Stimulated activated CD8-positive, alpha-beta memory T cell treated with anti-CD3 and anti-CD28 coated beads, Interleukin-4, amount 100 ng/mL, for 1 hour (primary cell): ENCODE measurements at places on chromosomes 5 and 9.

GRCh38 chr5:133925866-133926488, 42.4 kb downstream of the C5orf15 start:
- DNase-seq = no peak

DNA sequence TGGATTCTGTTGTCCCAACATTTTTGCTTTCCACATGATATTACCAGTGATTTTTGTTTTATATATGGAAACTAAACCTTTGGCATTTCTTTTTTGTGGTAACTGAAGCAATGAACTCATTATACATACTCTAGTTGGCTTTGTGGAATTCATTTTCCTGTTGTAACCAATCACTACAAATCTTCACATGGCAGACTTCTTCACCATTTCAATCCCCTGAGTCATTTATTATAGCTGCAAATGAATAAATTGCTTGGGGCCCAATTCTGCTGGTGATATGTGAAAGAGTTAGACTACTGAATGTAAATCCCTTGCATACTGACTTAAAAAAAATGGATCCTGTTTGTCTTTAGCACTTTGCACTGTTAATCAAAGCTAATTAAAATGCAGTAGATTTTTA, 1709.6 kb upstream of the WWC1 start:
- DNase-seq = no peak

- no peak for DNase-seq
Measured at GRCh38 chr9:85038061-85038460, 368.5 kb downstream of the NTRK2 start.

DNA sequence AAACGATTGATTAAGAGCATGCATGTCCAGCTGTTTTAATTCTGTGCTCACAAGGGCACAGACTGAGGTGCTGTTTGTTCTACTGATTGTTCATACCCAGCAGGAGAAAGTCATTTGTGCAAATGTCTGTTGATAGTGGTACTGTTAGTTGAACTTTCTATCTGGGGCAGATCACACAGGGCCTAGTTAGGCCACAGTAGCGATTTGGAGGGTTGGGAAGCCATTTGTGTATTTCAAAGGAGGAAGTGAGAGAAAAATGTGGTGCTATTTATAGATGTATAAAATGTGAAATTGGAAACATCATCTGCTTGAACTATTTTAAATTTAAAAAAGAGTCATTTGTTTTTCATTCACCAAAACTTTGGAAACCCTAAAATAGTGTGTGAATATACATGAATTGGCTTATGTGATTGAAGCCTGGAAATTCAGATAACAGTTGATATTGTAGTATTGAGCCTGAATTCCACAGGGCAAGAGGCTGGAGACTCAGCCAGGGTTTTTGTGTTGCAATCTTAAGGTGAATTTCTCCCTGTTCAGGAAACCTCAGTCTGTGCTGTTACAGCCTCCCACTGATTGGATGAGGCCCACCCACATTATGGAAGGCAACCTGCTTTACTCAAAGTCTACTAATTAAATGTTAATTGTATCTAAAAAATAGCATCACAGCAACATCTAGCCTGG, 162.0 kb upstream of the CDKN2B start:
- DNase-seq = no peak

DNA sequence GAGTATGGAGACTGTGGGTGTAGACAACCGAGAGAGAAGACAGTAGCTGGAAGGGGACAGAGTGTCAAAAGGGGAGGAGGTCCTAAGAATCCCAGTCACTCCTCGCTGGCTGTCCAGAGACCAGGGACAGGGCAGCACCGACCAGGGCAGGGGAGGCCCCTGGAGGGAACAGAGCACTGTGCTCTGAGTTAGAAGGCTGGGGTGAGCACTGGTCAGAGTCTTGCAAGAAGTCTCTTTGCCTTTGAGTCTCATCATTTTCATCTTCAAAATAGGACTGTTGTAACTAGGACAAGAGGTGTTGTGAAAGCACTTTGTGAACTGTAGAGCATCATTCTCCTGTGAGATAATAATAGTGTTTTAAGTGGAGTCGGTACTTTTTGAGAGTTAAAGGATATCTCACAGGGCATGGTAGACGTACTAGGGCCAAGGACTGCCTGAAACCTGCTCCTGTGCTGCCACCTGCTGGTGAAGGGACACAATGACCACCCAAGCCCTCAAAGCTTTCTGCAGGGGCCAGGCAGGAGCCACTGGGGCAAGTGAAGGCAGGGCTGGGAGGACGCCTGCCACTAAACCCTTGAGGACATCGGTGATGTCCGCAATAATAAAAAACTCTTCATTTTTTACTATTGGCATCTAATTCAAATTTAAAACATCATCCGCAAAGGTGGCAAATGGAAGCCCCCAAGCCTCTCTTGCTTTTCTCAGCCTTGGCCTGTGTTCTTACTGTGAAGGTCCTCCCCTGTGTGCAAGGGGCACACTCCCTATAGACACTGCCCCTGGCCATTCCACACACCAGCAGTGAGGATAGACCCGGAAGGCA, 28.2 kb downstream of the SLC6A7 start:
- peak; percentile 61 for DNase-seq

DNA sequence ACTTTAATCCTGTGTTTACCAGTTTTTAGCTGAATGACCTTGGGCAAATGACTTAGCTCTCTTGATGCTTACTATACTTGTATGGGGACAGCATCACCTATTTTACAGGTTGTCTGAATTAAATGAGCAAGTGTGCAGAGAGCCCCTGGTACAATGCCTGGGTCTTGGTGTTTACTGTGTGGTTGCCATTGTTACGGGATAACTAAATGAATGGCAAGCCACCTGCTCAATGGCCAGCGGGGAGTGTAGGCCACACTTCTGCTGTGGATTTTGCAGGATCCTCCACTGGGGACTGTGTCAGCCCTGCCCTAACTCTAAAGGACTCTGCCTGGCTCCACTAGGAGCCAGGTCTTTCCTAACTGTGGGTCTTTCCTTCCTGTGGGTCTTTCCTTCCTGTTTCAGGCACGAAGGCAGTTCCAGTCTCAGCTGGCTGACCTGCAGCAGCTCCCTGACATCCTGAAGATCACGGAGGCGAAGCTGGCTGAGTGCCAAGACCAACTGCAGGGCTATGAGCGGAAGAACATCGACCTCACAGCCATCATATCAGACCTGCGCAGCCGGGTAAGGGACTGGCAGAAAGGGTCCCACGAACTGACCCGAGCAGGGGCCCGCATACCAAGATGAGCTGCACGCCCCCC, 10.3 kb upstream of the GLE1 start:
- no peak for DNase-seq

GRCh38 chr9:110251212-110251611, 5.1 kb downstream of the TXN start:
- no peak for DNase-seq

GRCh38 chr5:159951387-159951786, 35.1 kb downstream of the ADRA1B start:
- DNase-seq = no peak

GRCh38 chr5:19625562-19625961, 362.4 kb downstream of the CDH18 start:
- no peak for DNase-seq

- no peak for DNase-seq
Measured at GRCh38 chr5:2283481-2284045, 400.8 kb upstream of the IRX4 start.

DNA sequence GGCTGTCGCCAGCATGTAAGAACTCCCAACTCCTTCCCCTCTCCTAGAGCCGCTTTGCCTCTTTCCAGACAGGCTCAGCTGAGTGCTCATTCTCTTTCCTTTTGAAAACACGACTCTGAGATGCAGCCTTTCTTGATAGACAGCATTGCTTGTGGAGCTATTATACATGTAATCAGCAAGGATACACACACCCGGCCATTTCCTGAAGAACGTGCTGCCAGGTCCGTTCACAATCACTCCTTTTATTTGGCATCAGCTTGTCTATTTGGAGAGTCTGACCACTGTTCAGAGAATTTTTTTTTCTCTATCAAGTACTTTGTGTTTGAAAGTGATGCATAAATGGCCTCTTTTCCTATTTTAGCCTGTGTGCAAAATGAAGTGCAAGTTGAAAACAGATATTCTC, 328.7 kb downstream of the MARCHF11 start:
- no peak for DNase-seq

GRCh38 chr9:1879501-1879900, 135.6 kb upstream of the SMARCA2 start:
- DNase-seq = no peak
